Femur (tissue), 1 donor: ENCODE measurements at places on chromosomes 12 and 14.

DNA sequence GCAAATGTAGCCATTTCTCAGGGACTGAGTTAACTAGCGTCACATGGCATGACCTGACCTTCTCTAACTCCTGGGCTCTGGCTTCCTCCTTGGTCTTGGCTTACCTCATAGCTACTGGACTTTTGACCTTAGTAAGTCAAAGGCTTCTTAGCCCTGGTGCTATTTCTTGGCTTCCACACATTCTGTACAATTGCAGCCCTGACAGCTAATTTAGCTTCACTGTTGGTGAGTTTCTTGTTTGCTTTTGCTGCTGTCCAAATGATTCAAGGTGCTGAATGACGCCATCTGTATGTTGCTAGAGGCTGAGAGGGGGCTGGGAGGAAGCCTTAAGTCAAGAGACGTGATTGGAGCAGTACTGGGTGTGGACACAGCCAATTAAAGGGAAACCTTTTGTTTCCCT is 202.7 kb downstream of the PRKD1 start:
- no peak for DNase-seq

DNA sequence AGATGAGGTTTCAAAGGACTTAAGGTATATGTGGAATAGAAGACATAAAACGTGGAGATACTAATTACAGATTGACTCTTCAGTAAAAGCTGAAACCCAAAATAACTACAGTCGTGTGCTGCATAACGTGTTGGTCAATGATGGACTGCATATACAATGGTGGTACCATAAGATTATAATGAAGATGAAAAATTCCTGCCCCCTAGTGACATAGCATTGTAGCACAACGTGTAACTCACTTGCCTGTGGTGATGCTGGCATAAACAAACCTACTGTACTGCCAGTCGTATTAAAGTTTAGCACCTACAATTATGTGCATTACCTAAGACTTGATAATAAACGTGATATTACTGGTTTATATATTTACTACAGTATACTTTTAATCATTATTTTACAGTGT is 150.3 kb downstream of the LRRK2 start:
- no peak for DNase-seq

GRCh38 chr14:35747379-35747778 is 61.7 kb downstream of the RALGAPA1 start:
- DNase-seq: no peak

DNA sequence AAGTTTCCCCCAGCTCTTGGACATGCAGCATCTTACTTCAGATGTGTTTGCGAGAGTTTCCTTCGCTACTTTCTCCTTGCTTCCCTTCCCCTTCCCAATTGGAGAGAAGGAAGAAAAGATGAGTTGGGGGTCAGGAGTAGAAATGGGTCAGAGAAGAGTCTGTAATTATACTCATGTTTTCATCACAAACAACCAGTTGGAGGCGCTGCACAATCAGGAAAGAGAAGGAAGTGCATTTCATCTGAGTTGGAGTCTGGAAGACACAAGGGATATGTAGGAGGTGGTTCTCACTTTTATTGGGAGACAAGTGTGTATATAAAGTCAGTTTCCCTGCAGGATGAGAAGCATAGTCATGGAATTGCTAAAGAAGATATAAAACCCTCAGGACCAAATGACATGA is 31.3 kb upstream of the VSX2 start:
- no peak for DNase-seq

DNA sequence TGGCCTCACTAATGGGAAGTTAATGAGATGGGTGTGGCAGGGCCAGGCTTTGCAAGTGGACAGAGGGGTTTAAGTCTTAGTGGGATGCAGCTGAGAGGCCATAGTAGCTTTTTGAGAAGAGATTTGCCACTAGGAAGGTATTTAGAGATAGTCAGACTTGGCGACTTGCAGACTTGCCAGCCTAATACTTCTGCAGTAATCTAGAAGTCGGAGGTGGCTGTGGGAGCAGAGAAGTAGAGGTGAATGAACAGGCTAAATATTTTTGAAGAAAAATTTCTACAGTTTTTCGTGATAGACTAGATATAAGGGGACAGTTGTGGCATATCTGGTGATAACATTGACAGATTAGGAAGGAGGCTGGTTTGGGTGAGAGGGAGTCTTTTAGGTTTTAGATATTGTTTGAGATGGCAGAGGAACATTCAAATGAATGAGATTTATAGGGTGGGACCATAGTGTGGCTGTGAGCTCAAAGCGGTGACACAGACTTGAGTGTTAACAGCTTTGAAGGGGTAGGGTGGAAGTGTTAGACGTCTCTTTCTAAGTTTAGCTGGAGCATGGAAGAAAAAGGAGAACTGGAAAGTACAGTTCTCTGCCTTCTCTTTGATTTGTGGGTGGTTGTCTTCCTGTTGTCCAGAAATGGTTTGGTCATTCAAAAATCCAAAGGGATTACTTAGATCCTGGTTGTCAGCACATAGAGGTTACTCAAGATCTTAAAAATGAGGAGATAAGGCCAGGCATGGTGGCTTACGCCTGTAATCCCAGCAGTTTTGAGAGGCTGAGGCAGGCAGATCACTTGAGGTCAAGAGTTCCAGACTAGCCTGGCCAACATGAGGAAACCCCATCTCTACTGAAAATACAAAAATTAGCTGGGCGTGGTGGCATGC is 44.9 kb downstream of the MAPKAPK5 start:
- DNase-seq: no peak

- DNase-seq: no peak
Measured at GRCh38 chr12:91579516-91580263, 397.1 kb upstream of the DCN start.
